ENCODE measurements at places on chromosomes 1 and 21.
A peak's percentile ranks its signal among the peaks of the same experiment; 100 is the strongest.

DNA sequence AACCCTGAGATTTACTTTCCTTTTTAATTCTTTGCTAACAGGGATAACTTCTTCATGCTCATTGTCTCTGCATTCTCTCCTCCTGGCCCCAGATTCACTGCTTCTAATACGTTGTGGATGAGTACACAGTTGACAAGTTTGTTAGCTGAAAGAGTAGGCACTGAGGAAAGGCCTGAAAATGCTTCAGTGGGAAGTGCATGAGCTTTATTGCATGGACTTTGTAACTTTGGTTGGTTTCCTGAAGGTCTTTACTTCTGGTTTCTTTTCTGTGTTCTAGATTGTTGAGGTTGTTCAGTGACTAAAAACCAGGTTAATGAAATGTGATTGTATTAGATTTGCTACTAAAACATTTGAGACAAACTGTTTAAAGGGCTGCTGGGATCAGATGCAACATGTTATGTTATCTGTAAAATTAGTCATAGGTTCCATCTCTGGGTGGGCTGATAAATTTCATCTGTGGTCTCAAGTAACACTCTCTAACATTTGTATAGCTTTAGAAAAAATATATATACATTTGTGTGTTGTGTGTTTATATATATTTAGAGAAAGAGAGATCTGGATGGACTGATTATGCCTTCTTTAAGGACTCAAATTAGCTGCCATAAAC, 19.1 kb downstream of the LRIG2 start:
- DNase-seq, result no peak

DNA sequence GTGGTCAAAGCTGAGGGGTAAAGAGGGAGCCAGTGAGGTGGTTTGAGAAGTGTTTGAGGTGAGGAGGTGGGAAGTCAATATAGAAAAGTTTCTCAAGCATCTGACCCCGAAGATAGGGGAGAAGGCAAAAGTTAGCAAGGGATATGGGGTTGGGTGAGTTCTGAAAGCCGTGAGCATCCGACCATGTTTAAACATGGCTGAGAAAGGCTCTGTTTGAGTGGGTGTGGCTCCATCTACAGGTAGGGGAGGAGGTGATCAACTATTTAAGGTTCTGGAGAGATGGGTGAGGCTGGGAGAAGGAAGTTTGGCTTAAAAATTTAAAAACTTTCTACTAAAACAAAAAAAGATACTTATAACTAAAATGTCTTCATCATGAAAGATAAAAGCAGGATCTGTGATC, 273.8 kb downstream of the KCNJ6 start:
- peak; percentile 6 for DNase-seq

GRCh38 chr1:199837321-199837720, 190.2 kb upstream of the NR5A2 start:
- DNase-seq, result no peak

GRCh38 chr1:156098784-156099183, 15.7 kb upstream of the LMNA start:
- DNase-seq, result no peak

DNA sequence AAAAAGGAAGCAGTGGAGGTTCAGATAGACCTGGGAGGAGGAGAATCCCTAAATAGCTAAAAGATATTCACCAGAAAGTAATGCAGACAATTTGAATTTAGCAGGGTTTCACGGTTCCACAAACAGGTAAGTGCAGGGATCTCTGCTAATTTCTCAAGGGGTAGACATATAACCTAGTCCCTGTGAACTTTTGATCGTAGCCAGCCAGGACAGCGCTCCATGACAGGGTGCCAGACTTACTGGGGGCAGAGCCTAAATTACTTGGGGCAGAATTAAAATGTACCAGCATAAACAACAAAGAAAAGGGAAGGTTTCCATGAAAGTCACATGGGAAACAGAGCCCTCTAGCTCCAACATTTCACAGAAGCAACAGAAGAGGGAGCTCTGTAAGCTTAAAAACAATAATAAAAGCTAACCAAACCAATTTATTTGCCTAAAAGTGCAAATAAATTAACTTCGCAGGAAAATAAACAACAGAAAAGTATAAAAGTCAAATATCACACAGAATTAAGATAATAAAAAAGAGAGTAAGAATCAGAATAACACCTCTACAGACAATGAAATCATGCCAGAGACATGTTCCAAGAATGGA, 198.3 kb downstream of the DUSP10 start:
- no peak for DNase-seq

GRCh38 chr1:118821801-118822200, 166.3 kb downstream of the TBX15 start:
- DNase-seq, result no peak

- no peak for DNase-seq
Observed at GRCh38 chr21:45054927-45055612, 19.3 kb upstream of the ADARB1 start.

DNA sequence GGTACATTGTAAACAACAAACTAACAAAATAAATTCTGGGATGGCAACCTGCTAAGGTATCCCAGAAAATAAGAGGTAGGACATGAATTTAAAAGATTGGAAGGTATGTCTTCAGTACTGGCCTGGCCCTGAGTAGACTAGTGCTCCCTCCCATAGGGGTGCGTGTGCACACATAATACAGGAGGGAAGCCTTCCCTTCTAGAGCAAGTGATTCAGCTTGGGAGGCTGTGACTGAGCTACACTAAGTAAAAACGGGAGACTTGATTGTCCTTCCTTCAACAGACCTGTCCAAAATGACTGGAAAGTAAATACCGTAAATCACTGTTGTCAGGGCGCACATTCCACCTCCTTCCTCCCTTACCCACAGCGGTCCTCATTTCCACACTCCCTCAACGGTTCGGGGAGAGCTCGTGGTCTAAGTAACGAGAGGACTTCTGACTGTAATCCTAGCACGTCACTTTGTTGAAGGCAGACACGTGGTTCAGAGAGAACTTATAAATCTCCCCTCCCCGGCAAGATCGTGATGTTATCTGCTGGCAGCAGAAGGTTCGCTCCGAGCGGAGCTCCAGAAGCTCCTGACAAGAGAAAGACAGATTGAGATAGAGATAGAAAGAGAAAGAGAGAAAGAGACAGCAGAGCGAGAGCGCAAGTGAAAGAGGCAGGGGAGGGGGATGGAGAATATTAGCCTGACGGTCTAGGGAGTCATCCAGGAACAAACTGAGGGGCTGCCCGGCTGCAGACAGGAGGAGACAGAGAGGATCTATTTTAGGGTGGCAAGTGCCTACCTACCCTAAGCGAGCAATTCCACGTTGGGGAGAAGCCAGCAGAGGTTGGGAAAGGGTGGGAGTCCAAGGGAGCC, at the start of gene TGFB2:
Gene TGFB2 (plus strand): TSS at position 523 of the 859 bp plus-strand sequence. CDS start 1,366 bp downstream, outside the sequence.
- no peak for DNase-seq

DNA sequence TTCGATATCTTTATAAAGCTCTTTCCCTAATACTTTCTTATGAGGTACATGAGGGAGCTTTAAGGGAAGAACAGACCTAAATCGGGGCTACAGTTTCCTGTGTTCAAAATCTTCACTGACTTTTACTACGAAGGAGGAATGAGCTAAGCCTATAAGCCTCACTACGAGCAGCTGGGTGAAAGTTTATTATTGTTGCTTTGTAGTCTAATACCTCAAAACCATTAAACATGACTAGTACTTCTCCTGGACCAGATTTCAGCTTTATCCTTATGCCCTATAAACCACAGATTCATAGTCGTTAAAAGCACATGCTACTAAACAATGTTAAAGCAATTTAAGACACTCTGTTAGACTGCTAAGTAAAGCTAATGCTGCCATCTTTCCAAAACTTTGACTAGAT, 30.2 kb downstream of the NDC1 start:
- DNase-seq, result no peak

- no peak for DNase-seq
Observed at GRCh38 chr1:80241566-80241965, 1235.0 kb upstream of the ADGRL4 start.

DNA sequence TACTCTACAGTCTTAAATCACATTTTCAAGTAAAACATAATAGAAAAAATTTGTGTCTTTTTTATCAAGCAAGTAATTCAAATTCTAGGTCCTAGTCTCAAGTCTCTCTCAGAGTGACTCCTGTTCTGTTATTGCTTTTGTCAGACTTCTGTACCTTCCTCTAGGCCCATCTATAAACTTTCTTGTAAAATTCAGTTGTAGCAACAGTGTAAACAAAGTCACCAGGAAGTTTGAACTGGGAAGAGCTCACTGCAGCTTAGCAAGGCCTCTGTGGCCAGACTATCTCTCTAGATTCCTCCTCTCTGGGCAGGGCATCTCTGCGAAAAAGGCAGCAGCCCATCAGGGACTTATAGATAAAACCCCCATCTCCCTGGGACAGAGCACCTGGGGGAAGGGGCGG, 13.5 kb upstream of the ZNF678 start:
- no peak for DNase-seq

DNA sequence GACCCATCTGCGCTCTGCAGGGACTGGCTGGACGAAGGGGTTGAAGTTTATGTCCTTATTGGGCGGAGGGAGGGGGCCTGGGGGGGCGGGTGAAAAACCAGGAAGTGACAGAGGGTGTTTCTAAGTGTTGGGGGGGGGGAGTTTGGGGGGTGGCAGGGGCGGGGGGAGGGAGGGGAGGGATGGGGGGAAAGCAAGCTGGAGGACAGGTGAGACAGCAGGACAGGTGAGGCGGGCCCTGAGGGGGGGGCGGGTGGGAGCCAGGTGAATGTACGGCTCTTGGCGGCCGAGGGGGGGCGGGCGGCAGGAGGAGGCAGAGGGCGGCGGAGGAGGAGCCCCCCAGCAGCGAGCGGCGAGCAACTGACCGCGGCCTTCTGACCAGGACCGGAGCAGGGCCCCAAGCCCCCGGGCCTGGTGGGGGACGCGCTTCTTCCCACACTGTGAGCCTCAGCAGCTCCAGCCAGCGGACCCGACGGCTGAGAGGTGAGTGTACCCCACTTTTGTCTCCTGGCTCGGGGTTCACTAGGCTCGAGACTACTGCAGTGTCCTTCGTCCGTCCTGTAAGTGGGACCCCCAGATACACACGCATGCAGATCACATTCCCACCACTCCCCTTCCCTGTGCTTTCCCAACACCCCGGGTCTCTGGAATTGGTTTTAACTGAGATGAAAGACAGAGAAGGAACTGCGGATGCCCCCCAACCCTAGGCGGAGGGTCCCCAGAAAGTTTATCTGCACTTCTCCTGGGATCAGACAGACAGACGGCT, at the start of gene ZBTB7B:
Gene ZBTB7B (plus strand): TSS at position 339 of the 763 bp plus-strand sequence. CDS start 11,859 bp downstream, outside the sequence.
- no peak for DNase-seq

DNA sequence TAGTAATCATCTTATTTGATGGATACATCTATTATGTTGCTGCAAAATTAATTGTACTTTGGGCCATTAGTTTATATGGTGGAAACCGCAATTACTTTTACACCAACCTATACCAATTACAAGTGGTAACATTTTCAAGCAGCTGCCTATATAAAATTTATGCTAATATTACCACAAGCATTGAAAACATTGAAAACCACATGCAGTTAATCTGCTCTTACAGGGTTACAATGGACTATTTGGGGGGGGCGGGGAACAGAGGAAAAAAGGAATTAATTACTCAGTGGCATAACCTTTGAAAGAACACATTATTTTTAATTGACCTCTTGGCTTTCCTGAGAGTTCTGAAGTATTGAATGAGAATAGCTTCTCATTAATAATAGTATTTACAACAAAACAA, 1793.2 kb downstream of the NCAM2 start:
- no peak for DNase-seq

DNA sequence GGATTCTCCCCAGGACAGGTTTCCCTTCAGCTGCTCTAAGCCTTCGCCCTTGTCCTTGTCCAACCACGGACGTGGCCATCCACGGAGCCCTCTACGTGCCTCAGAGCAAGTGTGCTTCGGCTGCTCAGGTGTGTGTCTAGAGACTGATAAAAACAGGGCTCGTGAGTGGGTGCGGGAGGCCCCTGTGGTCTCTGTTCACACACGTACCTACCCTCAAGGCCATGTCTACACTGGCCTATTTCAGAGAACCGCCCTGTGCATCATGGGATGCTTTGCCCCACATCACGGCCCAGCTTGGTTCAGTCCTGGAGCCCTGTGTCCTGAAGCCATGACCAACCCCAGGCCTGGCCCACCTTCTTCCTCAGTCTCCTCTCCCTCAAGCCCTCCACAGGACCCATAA, 24.6 kb upstream of the RUNX3 start:
- DNase-seq, result no peak

GRCh38 chr1:153057375-153057774, at the start of gene SPRR2A:
TSS of gene SPRR2A (minus strand) at chr1:153057512. CDS start at chr1:153056735, 777 bp downstream.
- DNase-seq, result no peak

DNA sequence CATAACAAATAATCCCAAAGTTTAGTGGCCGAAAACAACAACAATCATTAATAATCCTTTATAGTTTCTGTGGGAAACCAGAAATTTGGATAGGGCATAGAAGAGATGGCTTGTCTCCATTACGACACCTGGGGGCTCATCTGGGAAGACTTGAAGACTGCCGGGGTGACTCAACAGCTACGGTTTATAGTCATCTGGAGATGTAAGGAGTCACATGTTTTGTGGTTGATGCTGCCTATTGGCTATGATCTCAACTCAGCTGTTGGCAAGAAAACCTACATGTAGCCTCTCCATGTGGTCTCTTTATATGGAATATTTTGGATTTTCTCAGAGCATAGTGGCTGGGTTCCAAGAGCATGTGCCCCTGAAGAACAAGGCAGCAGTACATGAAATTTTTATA, 29.3 kb upstream of the TSPAN2 start:
- DNase-seq, result no peak

DNA sequence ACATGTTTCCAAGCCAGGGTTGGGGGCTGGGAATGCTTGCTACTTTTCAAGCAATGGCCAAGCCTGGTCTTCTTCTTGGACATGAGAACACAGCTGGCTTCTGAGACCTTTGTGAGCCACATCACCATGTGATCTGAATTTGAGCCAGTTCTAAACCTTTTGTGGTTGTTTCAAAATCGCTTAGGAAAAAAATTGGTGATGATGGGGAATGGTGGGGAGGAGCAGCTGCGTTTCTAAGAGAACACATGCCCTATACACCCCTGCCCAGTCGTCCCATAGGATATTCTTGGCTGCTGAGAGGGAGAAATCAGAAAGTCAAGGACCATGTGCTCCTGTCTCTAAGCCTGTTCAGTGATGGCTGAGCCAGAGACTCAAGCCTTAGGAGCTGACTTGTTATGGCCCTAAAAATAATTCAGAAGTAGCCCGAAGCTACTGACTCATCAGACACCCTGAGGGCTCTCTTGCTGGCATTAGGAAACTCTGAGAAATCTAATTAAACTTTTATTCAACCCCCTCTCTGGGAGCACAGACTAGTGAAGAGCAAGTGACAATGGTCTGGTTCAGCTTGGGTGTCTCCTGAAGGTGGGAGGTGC, 30.5 kb downstream of the CCDC185 start:
- DNase-seq, result no peak

- DNase-seq, result no peak
Observed at GRCh38 chr1:40851643-40852042, 10.5 kb downstream of the CITED4 start.

DNA sequence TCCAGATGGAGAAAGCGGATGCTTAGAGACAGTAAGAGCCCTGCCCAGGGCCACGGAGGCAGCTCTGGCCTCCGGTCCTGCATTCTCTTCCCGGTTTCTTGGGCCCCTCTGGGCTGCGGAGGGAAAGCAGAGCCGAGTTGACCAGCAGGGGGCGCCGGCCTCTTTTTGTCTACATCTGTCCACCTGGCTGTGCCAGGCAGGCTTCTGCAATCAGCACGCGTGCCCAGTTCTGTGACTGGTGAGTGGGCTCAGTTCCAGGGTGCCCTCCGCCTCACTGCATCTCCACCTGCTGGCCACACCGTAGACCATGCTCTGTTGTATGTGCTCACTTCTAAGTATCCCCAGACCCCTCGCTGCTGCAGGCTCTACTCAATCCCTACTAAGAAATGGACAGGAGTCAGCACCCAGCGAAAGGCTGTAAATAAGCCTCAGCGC, 6.7 kb upstream of the HUNK start:
- DNase-seq, result peak; percentile 61

- no peak for DNase-seq
Observed at GRCh38 chr1:246001837-246002230, 505.2 kb downstream of the SMYD3 start.
